Fibroblast of skin of right biceps (primary cell): ENCODE measurements at places on chromosomes 12 and 14.

DNA sequence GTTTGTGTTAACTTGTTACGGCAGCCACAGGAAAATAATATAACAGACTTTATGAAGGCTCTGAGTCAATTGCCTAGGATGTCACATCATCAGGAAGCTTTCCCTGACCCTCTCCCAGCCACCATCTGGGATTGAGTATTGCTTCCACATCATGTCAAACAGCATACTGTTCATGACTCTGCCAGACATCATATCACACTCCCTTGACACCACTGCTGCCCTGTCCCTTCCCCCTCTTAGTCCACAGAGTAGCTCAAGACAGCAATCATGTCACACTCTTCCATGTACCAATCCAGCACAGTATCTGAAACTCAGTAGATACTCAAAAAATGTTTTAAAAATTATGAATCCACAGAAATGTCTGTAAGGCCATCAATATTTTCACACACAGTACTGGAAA, 168.0 kb downstream of the PIK3C2G start:
- DNase-seq, result no peak

DNA sequence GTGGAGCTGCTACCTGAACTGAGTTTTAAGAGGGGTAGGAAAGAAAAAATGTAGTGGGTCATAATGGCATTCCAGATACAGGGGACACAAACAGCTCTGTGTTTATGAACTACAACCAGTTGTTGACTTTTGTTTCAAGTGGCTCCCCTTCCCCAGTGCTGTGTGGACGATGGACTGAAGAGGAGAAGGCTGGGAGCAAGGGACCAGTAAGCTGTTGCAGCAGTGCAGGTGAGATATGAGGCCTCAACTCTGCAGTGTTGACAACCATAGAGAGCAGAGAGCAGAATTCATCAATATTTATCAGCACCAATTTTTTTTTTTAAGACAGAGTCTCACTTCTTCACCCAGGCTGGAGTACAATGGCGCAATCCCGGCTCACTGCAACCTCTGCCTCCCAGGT, 46.6 kb downstream of the MDM2 start:
- DNase-seq, result no peak

- DNase-seq, result no peak
Measured at GRCh38 chr12:124663206-124663605, 95.8 kb upstream of the NCOR2 start.

DNA sequence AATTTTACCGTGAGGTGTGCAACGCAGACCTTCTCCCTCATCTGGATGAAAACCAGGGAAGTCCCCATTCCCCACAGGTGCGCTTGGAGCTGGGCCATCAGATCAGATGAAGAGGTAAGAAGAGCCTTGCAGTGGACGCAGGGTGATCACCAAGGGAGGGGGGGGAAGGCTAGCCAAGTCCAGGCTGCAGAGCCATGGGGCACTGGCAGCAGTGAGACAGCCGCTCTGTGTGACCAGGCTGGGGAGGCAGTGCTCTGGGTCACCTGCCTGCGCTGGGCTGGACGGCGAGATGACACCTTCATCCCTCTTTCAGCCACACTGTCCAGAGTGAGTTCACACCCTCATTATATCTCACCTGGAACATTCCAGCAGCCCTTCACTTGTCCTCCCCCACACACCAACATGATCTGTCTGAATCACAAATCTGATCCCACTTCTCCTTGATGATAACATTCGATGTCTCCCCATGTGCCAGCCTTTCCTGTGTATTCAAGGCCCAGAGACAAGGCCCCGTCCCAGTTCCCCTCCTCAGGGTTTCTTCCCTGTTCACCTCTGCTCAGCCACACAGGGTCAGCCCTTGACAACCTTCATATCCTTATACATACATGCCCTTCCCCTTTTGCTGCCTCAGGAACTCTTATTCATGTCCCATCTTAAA, 65.9 kb upstream of the VASH1 start:
- no peak for DNase-seq

GRCh38 chr12:78241446-78241845, 410.8 kb downstream of the NAV3 start:
- no peak for DNase-seq

- DNase-seq, result no peak
Measured at GRCh38 chr12:6551063-6551461, 4.8 kb downstream of the IFFO1 start.

- DNase-seq, result no peak
Measured at GRCh38 chr12:100463661-100464060, 10.0 kb upstream of the NR1H4 start.

DNA sequence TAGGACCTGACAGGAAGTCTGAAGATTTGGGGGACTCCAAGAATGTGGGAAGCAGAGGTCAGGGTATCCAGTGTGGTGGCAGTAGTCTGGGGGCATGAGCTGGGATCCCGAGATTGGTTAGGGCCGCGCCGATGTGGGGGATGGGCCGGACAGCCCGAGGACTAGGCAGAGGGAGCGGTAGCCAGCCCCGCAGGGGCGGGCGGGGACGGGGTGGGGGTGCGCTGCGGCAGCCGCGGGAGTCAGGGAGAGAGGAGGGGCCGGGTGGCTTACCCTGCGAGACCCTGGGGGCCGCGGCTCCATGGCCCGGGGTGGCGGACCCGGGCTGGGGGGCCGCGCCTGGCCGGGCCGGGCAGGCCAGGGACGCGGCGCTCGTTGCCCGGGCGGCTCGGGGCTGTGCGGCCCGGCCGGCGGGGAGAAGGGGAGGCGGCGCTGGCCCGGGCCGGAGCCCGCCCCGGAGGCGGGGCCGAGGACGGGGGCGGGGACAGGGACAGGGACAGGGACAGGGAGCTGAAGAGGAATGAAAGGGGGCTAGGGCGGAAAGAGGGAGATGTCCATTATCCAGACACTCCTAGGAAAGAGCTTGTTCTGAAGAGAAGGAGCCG, 5.6 kb downstream of the ZNF385A start:
- DNase-seq, result peak; percentile 52

DNA sequence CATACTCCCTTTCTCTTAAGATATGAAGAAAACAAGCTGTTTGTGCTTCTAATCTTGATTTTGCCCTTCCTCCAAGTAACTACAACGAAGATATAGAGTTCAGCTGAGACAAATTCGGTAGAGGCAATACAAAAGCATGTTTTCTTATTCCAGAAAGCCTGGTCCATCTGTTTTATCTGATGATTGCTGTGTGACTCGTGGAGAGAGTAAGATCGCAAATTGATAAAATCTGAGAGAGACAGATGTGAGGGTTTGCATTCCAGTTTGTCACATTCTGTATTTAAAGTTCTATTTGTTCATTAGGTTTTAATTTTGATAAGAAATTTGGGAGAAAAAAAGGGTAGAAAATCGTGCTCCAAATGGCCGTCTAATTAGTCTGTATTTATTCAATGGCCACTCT, 192.1 kb downstream of the CPNE8 start:
- DNase-seq, result no peak

DNA sequence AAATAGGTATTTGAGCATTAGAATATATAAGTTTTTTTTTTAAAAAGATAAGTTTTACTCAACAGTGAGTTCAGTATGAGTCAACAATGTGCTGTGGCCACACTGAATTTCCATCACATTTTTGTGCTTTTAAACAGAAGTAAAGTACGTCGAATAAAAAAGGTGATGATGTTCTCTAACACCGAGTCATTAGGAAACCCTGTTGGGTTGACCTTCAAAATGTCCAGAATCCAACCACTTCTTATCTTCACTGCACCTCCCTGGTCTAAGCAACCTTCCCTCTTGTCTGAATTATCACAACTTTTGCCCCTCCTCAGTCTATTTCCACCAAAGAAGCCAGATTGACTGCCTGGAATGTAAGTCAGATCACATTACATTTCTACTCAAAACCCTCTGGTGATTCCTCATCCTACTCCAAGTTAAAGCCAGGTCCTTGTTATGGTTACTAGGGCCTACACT, 43.0 kb upstream of the SYCP3 start:
- DNase-seq, result peak; percentile 76

- DNase-seq, result no peak
Measured at GRCh38 chr14:33987565-33988080, 36.7 kb upstream of the EGLN3 start.

DNA sequence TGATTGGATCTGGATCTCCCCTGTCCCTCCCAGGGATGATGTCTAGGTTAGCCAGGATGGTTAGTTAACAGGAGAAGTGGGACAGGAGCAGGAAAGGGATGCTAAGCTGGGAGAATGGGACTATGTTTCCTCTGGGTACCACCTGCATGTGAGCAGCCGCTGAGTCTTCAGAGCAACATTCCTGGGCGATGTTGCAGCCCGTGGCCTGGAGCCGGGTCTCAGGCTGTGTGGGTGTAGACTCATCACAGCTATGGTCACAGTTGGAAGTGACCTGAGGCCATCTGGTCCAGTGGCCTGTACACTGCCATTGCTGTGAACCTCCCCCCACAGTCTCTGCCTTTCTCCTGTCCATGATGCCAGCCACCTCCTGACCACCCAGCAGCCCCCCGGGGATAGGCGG, 422.6 kb downstream of the DPF3 start:
- no peak for DNase-seq

DNA sequence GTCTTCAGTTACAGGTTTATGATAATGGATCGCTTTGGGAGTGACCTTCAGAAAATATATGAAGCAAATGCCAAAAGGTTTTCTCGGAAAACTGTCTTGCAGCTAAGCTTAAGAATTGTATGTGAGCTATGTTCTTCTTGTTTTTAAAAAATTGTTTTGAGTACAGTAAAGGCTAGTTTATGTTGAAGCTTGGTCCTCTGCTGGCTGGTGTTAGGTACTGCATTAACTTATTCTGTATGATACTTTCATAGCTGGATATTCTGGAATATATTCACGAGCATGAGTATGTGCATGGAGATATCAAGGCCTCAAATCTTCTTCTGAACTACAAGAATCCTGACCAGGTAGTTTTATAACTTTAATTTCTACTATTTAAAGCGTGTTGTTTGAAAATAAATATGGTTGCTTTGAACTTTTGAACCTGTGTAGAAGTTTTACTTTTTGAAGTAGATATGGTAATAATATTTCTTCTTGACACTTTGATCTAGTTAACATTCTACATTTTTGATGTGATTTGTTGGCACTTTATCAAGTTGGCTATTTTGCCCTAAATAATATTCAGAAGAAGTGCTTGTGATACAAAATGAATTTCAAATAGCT, 55.7 kb downstream of the VRK1 start:
- peak; percentile 38 for DNase-seq

DNA sequence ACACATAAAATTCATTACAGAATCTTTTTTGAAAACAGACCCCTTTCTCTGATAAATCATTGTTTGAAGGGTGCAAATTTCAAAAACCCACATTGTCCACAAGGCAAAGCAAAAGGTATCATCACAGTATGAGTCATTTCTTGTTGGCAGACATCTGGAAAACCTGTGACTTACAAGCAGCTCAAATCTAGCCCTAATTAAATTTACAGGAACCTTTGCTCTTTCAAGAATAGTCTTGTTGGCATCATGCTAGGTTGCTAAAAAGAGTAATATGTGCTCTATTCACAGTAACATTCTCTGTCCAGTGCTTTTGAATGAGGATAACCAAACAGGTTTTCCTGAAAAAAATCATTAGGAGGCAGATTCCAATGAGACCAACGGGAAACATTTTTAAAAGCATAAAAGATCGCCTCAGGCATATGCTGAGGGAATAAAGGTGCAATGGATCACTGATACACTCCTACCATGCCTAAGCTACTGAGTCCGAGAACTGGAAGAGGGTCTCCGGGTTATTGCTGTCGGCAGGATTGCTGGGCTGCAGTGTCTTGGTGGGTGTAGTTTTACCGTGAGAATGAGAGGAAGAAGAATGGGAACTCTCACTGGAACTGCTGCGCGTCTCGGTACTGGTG, 55.5 kb upstream of the TTC7B start:
- peak; percentile 30 for DNase-seq

DNA sequence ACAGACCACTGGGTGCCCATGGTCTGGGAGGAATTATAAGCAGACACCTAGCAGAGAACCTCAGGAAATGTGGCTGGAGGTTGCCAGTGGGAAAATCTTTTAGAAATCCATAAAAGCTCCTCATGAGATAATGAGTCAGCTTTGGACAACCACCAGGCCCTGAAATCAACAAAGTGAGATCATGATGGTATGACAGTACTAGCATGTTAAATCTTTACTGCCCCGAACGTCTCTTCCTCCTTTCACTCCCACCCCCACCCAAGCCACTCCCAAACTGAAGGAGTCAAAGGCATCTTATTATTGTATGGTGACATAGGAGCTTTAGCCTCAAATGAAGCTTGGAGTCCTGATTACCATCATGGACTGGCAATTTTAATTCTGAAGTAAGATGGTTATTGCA, 240.0 kb downstream of the DIO2 start:
- peak; percentile 56 for DNase-seq

- no peak for DNase-seq
Measured at GRCh38 chr14:42111355-42111754, 504.7 kb downstream of the LRFN5 start.

DNA sequence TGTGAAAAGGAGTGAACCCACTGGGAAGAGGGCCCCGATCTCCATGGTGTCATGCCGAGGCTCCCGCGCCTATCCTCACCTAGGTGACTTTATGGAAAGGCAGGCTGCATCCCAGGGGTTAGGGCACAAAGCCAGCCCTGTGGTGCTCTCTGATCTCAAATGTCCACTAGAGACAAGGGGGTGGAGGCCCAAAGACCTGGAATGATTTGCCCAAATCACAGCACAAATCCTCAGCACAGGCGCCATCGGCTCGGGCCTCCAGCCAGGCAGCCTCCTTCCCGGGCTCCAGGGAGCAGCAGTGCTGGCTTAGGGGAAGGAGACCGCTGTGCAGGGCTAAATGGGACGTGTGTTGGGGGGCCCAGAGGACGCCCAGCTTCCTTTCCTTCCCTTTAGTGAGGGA, 17.6 kb downstream of the CHGA start:
- no peak for DNase-seq

GRCh38 chr14:22131749-22132476, 457.1 kb downstream of the DAD1 start:
- DNase-seq, result no peak

- DNase-seq, result no peak
Measured at GRCh38 chr12:17975763-17976162, 114.2 kb downstream of the RERGL start.

GRCh38 chr14:69643430-69644200, 32.2 kb downstream of the SUSD6 start:
- peak; percentile 38 for DNase-seq

DNA sequence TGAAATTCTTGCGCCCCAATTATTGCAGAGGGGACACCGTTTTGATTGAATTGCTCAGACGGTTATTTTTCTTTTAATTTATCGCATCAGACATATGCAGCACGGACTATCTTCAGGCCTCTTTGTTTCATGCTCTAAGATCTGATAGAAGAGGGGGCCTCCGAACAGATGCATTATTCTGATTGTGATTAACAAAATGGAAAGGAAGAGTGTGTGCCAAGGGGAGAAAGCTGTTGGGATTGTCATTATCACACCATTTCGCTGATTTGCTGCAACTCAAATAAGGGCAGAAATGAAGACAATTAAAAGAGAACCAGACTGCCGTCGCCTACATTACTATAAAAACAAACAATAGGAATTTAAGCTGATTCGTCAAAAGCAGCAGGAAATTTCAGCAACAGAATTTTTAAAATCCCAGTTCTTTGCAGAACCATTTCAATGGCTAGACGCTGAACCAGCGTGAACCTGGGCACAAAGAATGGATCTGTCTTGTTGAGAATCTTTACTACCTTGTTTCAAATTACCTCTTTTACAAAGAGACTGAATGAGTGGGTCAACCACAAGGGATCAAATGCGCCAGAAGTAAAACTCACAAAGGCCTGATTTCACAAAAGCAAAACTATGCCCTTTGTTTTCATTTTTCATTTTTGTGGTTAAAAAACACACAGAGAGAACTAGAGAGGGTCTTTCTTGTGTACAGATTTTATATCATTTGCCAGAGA, 30.6 kb downstream of the TMEM132D start:
- DNase-seq, result no peak

GRCh38 chr12:86139671-86140070, 116.5 kb downstream of the MGAT4C start:
- peak; percentile 12 for DNase-seq

- peak; percentile 93 for DNase-seq
Measured at GRCh38 chr14:72745546-72745945, 148.4 kb downstream of the DPF3 start.
